ENCODE measurements at places on chromosomes 6 and 20.

DNA sequence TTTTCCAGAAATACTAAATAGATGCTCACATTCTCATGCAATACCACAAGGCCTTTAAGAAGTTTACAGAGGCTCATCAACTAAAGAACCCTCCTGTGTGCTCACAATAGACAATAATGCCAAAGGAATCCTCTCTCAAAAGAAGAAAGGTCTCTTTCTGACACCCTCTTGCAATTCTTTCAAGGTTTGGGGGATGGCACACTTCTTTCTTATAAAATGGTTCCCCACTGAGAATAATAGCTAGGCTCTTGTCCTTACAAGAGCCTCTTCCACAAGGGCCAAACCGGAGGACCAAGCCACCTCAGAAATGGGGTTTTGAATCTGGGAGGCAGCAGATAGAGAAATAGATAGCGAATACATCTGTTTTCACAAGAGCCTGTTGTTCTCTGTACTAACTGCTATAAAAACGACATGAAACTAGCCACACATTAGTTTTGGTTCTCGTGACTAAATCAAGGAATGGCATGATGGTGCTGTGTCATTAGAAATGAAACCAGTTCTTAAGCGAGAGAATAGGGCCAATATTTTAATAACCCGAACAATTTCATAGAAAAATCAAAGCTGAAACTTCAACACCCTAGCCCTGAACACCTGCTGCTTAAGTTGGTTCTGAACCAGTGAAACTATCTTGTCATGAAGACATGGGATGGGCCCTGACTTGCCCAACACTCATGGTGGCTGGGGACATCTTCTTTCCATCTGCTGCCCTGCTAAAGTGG is 81.1 kb downstream of the PRDM1 start:
- no peak for DNase-seq

GRCh38 chr6:79824202-79824601 is 123.2 kb downstream of the ELOVL4 start:
- no peak for DNase-seq

GRCh38 chr6:134031696-134032255 is 20.6 kb downstream of the SLC2A12 start:
- peak; percentile 68 for DNase-seq

DNA sequence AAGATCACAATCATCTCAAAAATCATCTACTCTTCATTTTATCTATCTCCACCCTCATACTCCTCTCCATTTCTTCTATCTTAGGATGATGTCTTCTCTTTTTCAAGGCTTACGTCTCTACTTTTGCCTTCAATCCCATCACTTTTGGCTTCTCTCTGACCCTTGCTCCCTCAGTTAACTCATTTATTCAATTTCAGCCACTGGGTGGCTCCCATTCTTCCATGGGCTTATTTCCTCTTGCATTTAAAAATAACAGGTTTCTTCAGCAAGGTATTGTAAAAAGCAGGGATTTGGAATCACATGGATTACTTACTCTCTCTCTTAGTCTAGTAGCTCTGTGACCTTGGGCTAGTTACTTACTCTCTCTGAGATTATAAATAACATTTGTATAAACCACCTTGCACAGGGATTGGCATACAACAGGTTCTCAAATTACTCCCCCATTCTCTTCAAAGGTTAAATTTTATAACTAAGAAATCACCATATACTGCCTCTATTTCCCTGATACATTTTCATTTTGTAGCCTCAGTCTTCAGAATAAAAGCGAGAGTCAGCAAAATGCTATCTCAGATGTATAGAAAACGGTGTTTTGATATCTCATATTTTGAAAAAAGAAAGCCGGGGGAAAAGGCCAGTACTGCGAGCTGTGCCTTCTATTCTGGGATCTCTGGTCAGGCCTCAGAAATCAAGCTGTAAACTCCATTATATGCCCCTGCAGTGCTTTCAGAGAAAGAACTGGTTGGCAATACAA is 5.5 kb downstream of the ZSCAN12 start:
- DNase-seq = peak; percentile 2

- DNase-seq = no peak
Measured at GRCh38 chr6:15145821-15146220, 100.0 kb upstream of the JARID2 start.

DNA sequence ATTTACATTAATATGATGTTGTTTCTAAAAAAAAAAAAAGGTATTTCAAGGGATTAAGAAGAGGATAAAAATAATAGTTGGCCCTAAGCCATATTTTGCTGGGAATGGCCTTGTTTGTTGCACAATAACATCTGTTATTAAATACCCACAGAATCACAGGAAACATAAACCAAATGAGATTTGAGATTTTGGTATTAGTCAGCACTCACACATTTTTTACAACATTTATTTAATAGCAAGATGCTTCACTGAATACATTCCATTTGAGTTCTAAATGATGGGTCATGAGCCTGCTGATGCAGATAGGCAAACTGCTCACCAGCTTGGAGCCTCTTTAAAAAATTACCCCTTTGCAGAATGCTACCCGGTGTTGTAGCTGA is 92.9 kb upstream of the ENPP5 start:
- DNase-seq = peak; percentile 20

GRCh38 chr6:38167598-38167997 is 348.1 kb downstream of the ZFAND3 start:
- DNase-seq = no peak

GRCh38 chr6:13435477-13436246 is 51.7 kb downstream of the GFOD1 start:
- no peak for DNase-seq

GRCh38 chr6:128161263-128161662 is 260.4 kb upstream of the THEMIS start:
- no peak for DNase-seq

- peak; percentile 61 for DNase-seq
Measured at GRCh38 chr20:35878113-35878625, 76.1 kb downstream of the SCAND1 start.

DNA sequence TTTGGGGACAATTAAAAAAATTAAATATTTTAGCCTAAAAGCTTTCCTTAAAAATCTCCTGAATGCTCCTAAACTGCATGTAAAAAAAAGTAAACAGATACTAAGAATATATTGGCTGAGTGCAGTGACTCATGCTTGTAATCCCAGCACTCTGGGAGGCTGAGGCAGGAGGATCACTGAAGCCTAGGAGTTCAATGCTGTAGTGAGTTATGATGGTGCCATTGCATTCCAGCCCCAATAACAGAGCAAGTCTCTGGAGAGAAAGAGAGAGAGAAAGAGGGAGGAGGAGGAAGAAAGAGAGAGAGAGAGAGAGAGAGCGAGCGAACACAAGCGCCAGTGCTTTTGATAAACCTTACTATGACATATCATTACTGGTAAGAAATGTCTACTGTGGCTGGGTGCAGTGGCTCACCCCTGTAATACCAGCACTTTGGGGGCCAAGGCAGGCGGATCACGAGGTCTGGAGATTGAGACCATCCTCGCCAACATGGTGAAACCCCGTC is 58.8 kb downstream of the FKBP5 start:
- no peak for DNase-seq

All from IMR-90 (cell line).